ENCODE measurements at places on chromosomes 3 and 15. TPM values are rescaled to one million over a fixed set of nuclear protein-coding genes. Genes with fewer than 3 reads are reported as not detected.

SLC28A2 gene
- total RNA-seq, result not detected

RTP4 gene
- 5.2 TPM for total RNA-seq

MESP2 gene
- not detected for total RNA-seq

CA12 gene
- total RNA-seq, result 0.38 TPM

ATP10A gene
- under 0.01 TPM for total RNA-seq

PCLAF gene
- total RNA-seq, result 37.5 TPM

RTP3 gene
- total RNA-seq, result not detected

CACNA2D3 gene
- not detected for total RNA-seq

ADAMTSL3 gene
- 22.2 TPM for total RNA-seq

SEMA3G gene
- 23.0 TPM for total RNA-seq

FGF7 gene
- total RNA-seq, result not detected

SGO1 gene
- total RNA-seq, result 1.8 TPM

LIPH gene
- total RNA-seq, result 0.13 TPM

ZNF80 gene
- total RNA-seq, result not detected

RBMS3 gene
- 23.1 TPM for total RNA-seq

All from dermis microvascular lymphatic vessel endothelial cell (primary cell).